Caco-2 (cell line): ENCODE measurements at places on chromosomes 1 and 21. TPM values are rescaled to one million over a fixed set of nuclear protein-coding genes. Genes with fewer than 3 reads are reported as not detected.

- DNase-seq, result peak; percentile 55
Observed at GRCh38 chr1:87795615-87796337, 467.1 kb downstream of the LMO4 start.

- DNase-seq, result peak; percentile 23
Observed at GRCh38 chr1:185315445-185316071, 1.5 kb downstream of the IVNS1ABP start.

- no peak for DNase-seq
Observed at GRCh38 chr1:30817077-30817438, 59.5 kb upstream of the LAPTM5 start.

GRCh38 chr1:245356891-245357585, 202.3 kb downstream of the KIF26B start:
- DNase-seq, result no peak

The FHL3 gene
- 11.8 and 11.9 TPM in 2 replicates for total RNA-seq

The MTF1 gene
- total RNA-seq, result 6.4 and 8.4 TPM in 2 replicates

The PNRC2 gene
- total RNA-seq, result 89.8 and 93.7 TPM in 2 replicates

The POGK gene
- 27.2 and 29.8 TPM in 2 replicates for total RNA-seq

The MYCL gene
- total RNA-seq, result 7.2 and 7.8 TPM in 2 replicates
